Forelimb muscle (tissue), 1 donor: ENCODE measurements at places on chromosomes 5 and 9.

DNA sequence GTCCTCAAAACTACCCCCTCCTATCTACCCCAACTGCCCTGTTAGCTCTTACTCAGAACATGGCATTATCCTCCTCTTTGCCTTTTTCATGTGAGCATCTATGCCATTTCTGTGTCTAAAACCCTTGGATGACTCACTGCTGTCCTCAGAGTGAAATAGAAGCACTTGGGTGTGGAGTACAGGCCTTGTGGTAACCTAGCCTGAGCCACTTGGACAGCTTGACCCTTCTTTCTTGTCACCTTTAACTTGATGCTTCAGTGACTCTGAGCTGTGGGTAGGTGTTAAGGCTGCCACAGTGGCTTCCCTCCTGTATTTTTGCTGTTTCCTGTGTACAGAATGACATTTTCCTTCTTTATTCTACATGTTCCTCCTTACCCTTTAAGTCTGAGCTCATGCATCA lies 391.4 kb downstream of the SH3GL2 start:
- DNase-seq = no peak

- DNase-seq = no peak
Observed at GRCh38 chr9:71662082-71662481, 106.2 kb downstream of the CEMIP2 start.

DNA sequence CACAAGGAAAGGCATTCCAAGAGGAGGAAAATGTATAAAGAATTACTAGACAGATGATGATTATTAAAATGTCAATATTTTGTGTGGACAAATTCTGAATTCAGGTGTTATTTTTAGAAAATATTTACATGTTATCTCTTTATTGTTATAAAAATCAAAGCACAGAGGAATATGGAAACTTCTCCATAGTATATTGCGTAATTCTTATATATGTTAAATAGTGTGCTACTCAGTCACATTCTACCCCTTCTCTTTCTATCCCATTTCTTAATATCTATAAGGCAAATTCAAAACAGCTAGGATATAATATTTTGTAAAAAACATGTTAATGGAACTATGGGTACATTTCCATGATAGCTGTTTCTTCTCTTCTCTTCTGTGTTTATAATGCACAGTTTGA lies 546.8 kb upstream of the FTMT start:
- no peak for DNase-seq

DNA sequence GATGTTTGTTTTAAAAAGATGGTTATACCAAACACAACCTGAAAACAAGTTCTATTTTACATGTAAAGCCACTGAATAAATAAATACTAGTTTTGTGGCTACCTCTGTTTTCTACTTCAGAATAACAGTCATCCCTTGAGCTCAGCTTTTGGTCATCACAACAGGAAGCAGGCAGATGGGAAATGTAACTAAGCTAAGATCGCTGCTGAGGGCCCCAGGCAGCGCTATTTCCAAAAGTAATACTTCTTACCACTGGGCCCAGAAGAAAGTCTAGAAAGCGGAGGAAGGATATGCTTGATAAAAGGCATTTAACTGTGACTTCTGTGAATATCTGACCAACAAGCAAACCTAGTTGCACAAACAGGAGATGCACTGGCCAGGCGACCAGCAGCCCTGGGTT lies 61.4 kb downstream of the SERINC5 start:
- DNase-seq = no peak

DNA sequence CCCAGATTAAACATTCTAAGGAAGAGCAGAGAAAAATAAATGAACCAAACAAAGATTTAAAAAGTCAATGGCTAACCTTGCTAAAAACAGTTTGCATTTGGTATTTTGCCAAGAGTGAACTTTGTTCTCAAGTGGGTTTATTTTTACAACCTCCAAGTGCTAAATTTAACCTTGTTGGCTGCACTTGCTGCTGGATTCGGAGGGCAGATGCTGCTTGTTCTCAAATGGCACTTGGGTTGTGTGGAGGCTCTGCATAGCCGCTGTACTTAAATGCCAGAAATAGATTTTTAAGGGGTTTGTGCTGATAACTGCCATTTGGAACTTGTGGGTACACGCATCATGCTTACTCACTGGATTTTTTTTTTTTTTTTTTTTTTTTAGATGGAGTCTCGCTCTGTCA lies 13.3 kb upstream of the SPATA24 start:
- no peak for DNase-seq

DNA sequence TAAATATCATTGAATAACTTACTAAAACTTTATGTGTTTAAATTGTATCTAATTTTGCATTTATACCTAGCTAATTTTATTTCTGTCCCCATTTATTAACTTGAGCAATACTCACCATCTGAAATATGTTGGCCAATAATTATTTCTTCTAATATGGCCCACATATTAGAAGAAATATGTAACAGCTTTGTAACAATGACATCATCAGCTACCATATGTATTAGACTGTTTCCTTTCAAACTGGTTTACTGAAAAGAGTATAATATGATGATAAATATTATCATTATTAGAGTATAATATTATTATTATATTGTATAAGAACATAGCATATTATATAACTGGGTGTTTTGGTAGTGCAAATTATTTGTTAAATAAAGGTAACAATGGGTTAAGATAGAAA lies 220.5 kb downstream of the FBXL7 start:
- DNase-seq = no peak

DNA sequence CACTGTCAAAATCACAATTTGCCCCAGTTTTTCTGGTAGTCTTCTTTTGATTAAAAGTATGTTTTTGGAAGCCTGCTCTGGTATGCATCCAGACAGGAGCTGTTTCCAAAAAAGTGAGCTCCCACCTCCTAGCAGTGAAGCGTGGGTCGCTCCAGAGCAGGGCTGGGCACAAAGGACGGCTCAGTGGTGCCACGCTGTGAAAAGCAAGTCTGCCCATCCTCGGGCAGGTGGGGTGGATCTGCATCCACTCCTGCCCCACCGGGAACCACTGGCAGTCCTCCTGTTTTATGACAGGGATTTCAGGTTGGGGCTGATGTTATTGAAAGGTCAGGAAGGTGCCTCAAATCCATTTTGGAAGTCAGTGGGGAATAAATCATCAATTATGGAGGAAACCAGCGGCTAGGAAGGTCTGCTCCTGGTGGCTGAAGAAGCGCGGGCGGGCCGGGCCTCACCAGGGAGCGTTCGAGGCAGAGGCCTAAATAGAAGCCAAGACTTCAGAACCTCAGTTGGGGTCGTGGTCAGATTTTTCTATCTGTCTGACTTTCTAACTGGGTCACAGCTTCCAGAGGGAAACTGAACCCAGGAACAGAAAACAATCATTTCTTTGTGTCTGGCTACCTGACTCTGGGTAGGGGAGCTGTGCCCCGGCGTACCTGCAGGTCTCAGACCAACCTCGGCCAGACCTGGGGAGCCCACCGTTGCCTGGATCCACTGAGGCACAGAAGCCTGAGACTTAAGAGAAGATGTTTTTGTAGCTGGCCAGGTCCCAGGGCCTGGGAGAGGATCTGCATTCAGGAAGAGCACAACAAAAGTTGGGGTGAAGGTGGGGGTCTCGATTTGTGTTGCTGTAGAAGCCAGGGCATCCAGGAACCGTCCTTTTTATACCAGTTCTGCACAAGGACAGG lies 168.1 kb downstream of the PAX5 start:
- DNase-seq = no peak

DNA sequence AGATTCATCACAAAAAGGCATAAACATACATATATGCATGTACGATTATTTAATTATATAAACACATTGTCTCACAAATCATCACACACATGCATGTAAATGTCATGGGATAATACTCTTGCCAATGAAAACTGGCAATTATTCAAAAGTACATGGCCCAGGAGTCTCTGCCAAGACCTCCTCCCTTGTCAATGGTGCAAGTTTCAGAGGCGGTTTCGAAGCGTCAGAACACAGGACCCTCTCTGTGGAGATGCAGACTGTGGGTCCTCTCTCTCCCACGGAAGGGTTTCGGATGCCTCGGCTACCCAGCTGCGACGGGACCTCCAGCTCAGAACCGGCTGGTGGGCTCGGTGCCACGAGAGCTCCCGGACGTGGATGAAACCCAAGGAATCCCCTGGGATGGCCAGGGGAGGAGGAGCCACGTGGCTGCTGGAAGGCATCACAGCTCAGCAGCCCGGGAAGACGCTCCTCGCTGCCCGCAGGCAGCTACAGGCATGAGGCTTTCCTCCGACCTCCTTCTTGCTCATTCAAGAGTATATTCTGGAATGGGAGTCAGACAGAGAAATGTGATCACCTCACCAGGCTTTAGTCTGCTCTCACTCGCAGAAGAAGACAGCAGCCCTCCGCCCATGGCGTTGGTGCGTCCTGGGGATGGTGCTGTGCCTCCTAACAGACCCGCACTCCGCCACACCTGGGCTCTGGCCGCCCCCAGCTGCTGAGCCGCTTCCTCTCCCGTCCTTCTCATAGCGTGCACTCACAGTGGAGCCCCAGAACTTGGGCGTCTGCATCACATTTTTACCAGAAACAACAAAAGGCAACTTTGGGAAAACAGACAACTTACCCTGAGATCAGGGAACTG lies 308.8 kb downstream of the IRX2 start:
- no peak for DNase-seq

DNA sequence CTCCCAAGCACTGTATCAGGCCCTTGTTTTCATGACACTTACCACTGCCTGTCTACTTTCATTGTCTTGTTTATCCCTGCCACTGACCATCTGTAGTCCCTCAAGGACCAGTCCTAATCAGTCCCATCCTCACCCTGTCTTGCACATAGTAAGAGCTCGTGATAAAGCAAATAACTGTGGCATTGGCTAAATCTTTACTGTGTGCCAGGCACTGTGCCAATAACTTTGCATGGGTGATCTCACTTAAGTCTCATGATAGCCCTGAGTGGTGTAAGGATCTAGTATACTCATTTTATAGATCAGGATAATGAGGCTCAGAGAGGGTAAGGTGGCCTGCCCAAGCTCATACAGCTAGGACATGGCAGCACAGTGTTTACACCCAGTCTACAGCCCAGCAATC lies 5.6 kb downstream of the CDX1 start:
- no peak for DNase-seq

DNA sequence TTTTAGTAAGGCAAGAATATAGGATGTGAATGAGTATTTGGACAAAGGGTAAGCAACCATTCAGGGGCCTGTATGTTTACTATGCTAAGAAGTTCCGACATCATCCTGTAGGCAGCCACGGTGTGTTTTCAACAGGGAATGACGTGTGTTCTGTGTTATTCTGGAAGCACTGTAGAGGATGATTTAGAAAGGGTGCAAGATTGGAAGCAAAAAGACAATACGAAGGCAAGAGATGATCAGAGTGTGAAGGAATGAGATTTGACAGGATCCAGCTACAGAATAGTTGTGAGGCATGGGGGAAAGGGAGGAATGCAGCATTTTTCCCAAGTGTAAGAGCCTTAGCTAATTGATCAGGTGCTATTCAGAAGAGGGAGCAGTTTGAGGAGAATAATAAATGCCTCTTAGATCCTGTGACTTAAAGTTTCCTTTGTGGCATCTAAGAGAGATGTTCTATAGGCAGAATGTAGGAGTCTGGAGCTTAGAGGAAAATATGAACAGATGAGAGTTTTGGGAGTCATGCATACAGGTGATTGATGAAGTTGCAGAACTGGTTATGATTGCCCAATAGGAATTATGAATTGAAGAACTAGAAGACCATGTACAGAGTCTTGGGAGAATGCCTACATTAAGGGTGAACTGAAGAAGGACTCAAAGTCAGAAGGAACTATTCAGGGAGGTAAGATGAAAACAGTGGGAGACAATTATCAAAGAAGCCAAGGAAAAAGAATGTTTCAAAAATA lies 2.5 kb downstream of the SMC5 start:
- DNase-seq = no peak

GRCh38 chr9:101027733-101028345 lies 688 bp upstream of the PLPPR1 start:
- DNase-seq = no peak

GRCh38 chr5:148390914-148391313 lies 7.2 kb downstream of the FBXO38 start:
- no peak for DNase-seq

DNA sequence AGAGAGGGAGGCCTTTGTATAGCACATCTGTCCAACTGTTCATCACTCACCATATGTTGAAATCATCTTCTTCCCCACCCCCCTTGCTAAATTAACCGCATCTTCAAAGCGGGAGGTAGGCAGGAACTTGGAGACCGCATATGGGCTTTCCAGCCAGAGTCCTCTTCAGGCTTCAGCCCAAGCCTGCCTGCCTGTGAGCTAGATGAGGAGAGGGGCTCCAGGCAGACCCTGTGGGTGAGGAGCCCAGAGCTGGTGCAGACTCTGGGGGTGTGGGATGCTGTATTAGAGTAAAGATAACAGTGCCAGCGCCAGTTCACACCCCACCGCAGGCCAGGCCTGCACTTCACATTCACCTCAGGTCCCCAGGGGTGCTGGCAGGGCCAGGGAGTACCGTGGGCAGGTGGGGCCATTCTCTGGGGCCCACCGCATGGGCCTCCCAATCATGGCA lies 16.2 kb downstream of the PRRC2B start:
- no peak for DNase-seq

- no peak for DNase-seq
Observed at GRCh38 chr5:39284552-39284951, 65.2 kb upstream of the FYB1 start.

GRCh38 chr9:134497283-134497860 lies 144.2 kb upstream of the COL5A1 start:
- no peak for DNase-seq

- DNase-seq = no peak
Observed at GRCh38 chr5:69024241-69024651, 69.6 kb upstream of the SLC30A5 start.

DNA sequence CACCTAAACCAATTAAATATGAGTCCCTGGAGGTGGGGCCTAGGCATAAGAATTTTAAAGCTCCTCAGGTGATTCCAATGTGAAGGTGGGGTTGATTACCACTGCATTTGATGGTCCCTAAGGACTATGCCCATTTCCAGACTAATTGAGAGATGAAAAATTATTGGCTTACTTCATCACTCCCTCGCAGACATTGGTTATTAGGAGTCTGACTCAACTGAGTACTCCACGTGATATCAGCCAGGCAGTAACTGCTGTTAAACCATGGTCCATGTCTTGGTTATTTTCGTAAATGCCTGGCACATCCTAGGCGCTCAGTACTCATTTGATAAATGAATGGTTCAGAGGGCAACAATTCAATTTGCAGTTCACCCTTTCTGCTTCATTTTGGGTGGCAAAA lies 54.5 kb downstream of the PUM3 start:
- no peak for DNase-seq

DNA sequence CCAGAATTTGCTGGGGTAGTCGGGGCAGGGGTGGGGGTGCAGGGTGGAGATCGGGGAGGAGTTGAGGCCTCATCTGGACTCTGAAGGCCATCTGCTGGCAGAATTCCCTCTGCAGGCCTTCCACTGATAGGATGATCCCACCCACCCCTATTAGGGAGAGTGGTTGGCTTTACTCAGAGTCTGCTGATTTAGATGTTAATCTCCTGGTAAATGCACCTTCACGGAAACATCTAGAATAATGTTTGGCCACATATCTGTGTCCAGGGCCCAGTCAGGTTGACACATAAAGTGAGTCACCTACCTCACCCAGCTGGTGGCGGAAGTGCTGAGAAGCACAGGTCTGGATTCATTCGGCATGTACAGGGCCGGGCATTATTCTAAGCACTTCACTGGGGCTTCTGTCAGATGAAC lies 50.0 kb downstream of the DAPK1 start:
- no peak for DNase-seq

GRCh38 chr9:6686396-6686795 lies 40.9 kb upstream of the GLDC start:
- no peak for DNase-seq

- no peak for DNase-seq
Observed at GRCh38 chr5:161134083-161134482, 282.1 kb upstream of the ATP10B start.
